ENCODE measurements at places on chromosomes 3 and 15. TPM values are rescaled to one million over a fixed set of nuclear protein-coding genes. Genes with fewer than 3 reads are reported as not detected.

FHIT gene
- total RNA-seq, result not detected

IL17RB gene
- total RNA-seq, result 0.96 TPM

C3orf22 gene
- total RNA-seq, result not detected

HYAL2 gene
- 25.9 TPM for total RNA-seq

PLA2G4D gene
- not detected for total RNA-seq

THOC7 gene
- total RNA-seq, result 62.8 TPM

DISP2 gene
- total RNA-seq, result 0.58 TPM

GPR87 gene
- total RNA-seq, result 2.1 TPM

ANKRD63 gene
- 0.41 TPM for total RNA-seq

CCDC39 gene
- total RNA-seq, result not detected

SEMA3B gene
- total RNA-seq, result 9.7 TPM

PRICKLE2 gene
- 2.4 TPM for total RNA-seq

RPL4 gene
- 4,983 TPM for total RNA-seq

CLK3 gene
- total RNA-seq, result 36.2 TPM

FGF12 gene
- total RNA-seq, result 0.60 TPM

ISL2 gene
- total RNA-seq, result 3.8 TPM

BNC1 gene
- total RNA-seq, result 1.2 TPM

UROC1 gene
- not detected for total RNA-seq

All from A549 treated with GW870086 at 1 μM for 4 hours (cell line).